ENCODE measurements at places on chromosomes 1 and 21.

- no peak for DNase-seq
These were observed 10.9 kb upstream of the THEM5 start for GRCh38 chr1:151864411-151864810.

- no peak for DNase-seq
These were observed 329.8 kb upstream of the BEND5 start for GRCh38 chr1:49106445-49106844.

- DNase-seq: no peak
These were observed 232.6 kb upstream of the C1orf174 start for GRCh38 chr1:4132352-4133296.

- DNase-seq: no peak
These were observed 37.3 kb upstream of the SIPA1L2 start for GRCh38 chr1:232667094-232667777.

Data from stimulated activated CD4-positive, alpha-beta T cell treated with anti-CD3 and anti-CD28 coated beads, TNF-alpha, amount 100 ng/mL, for 1 hour (primary cell).